Activated naive CD8-positive, alpha-beta T cell treated with anti-CD3 and anti-CD28 coated beads, Interleukin-2, amount 10 ng/mL, durations not matched to agents 7 days and 5 days (primary cell): ENCODE measurements at places on chromosomes 12 and 14. TPM values are rescaled to one million over a fixed set of nuclear protein-coding genes. Genes with fewer than 3 reads are reported as not detected.

DNA sequence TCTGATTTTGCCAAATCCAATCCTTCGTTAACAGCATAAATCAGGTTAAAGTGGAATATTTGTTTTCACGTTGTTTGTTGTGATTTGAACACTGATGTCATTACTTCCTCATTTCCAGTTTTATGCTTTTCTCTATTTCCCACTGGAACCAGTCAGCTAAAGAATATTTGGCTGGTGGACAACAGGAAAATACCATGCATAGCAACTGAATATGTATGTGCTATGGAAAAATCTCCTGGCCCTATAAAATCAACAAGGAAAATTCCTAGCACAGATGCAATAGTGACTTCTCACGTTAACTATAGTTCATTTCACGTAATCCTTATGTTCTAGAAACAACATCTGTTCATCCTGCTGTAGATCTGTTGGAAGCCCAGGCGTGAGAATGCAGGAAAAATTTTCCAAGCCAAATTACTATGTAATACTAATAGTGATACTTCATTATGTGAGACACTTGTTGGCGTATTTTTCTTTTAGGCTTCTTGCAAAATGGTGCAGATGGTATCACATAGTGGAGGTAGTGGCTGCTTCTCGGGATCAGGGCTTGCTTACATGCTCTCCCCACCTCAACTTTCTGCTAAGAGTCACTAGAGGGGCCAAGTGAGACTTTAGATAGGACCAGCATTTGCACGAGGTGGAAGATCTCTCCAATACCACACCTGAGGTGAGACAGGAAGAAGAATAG, 86.3 kb upstream of the USP44 start:
- no peak for DNase-seq

FITM1 gene
- 1.7 TPM for total RNA-seq

DNA sequence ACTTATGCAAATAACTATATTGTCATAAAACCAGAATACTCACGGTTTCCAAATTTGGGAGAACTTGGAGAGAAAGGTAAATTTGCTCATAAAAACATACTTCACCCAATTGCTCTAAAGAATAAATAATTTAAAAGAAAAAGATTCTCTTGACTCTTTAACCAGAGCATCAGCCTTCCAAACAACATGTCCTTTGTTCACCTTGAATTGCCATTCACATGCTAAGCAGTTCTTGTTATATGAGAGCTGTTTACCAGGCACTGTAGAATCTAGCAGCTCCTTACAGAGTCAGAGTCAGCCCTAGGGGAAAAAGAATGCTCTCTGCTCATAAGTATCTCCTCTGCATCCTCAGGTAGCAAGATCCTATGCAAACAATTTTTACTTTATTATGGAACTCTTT, 10.2 kb downstream of the SLCO1A2 start:
- DNase-seq, result no peak

FAM161B gene
- total RNA-seq, result 2.6 TPM

DEPDC4 gene
- 2.3 TPM for total RNA-seq

- no peak for DNase-seq
Measured at GRCh38 chr14:52987514-52987913, 36.7 kb upstream of the FERMT2 start.

DNA sequence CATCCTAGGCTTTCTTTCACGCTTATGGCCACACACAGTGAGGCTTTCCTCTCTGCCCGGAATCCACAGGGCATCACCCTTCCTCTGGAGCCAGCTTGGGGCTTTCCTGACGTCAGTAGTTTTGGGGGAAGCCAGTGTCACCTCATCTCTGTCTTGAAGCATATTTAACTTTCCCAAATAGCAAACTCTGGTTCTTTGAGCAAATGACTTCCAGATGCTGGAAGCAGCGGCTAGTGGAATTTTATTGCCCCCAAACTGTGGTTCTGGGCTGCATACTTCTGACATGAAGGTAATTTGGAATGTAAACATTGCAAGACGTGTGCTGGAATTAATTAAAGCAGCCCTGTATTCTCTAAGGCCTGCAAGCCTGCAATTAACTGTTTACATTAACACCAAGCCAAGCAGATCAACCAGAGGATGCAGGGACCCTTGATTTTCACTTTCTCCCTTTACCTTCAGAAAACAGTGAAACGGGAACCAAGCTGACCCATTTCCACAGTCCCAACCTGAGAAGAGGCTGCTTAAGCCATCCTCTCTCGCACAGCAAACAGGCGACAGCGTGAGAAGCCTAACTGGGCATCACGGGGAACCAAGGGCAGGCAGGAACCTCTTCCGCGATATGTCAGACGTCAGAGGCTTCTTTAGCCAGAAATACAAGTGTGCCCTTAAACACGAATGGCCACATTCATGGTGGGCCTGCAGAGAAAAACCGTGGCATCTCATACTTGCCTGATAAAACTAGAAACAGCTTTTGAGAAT, 258.4 kb downstream of the CACNA1C start:
- DNase-seq, result no peak

GRCh38 chr12:6551063-6551461, 4.8 kb downstream of the IFFO1 start:
- DNase-seq, result no peak

C14orf132 gene
- total RNA-seq, result 1.7 TPM

- no peak for DNase-seq
Measured at GRCh38 chr14:60087668-60088067, 4.1 kb upstream of the PCNX4 start.

CCDC85C gene
- total RNA-seq, result 11.8 TPM

- DNase-seq, result no peak
Measured at GRCh38 chr14:74658535-74659131, 46.6 kb upstream of the LTBP2 start.

RFX4 gene
- not detected for total RNA-seq

CELA1 gene
- total RNA-seq, result not detected

GRCh38 chr12:92502417-92503028, 200.3 kb upstream of the PLEKHG7 start:
- DNase-seq, result no peak

DNA sequence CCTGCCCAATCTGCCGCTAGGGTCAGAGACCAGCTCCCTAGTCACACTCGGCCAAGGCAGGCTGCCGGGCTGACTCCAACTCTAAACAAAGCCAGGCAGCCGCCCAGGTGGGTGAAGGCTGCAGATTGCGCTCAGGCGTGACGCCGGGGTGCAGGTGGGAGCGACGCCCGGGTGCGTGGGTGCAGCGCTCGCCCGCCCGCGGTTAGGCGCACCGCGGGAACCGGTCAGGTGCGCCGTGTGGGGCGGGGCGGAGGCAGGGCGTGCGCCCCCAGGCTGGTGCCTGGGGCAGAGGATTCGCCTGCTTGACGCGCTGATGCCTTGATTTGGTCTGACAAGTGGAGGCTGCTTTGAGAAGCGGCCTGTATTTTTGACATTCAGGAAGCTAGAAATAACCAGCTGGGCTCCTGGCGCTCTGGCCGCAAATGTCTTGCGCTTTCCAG, 126.7 kb upstream of the HIF1A start:
- DNase-seq, result peak; percentile 80

NFE2 gene
- not detected for total RNA-seq

DNA sequence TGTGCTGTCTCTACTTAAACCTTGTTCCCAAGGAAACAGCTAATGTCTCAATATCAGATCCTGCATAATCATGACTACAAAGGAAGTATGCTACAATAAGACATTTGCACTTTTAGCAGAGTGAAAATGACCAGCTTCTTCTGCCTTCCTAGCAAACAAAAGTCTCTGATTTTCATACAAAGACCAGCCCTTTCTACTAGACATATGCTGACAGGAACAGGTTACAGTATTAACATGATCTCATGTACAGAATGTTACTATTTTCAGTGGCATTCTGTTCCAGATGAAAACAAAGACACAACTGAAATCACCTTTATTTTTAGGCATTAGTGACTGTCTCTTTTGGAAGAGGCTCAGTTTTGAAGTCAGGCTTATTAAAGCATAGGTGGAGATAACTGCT, 228.6 kb downstream of the MED13L start:
- no peak for DNase-seq

DNA sequence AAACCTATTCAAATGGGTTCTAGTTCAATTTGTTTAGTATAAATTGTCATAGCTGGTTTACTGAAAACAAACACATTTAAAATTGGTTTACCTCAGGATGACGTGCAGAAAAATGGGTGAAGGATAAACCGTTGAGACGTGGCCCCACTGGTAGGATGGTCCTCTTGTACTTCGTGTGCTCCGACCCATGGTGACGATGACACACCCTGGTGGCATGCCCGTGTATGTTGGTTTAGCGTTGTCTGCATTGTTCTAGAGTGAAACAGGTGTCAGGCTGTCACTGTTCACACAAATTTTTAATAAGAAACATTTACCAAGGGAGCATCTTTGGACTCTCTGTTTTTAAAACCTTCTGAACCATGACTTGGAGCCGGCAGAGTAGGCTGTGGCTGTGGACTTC, 8.3 kb downstream of the CALM1 start:
- DNase-seq, result no peak

- DNase-seq, result no peak
Measured at GRCh38 chr12:124774054-124774461, 89.6 kb downstream of the SCARB1 start.

DNA sequence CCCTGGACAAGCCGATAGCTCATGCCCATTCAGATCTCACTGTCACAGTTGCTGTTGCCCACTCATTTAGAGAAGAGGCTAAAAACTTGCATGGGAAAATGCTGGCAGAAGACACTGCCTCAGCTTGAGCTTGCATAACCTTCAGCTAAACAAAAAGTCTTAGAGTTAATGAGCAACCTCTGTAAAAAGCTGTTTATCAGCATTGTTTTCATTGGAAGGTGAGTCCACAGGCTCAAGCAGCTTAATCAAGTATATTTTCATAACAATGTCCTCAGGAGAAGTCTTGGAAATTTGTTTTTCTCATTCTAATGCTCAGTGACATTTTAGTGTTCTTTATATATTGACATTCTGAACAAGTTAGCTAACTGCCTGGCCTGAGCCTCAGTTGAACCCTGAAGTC, 872.9 kb downstream of the TMTC2 start:
- DNase-seq, result no peak

- DNase-seq, result no peak
Measured at GRCh38 chr12:54463484-54463883, 9.9 kb downstream of the GTSF1 start.

DNA sequence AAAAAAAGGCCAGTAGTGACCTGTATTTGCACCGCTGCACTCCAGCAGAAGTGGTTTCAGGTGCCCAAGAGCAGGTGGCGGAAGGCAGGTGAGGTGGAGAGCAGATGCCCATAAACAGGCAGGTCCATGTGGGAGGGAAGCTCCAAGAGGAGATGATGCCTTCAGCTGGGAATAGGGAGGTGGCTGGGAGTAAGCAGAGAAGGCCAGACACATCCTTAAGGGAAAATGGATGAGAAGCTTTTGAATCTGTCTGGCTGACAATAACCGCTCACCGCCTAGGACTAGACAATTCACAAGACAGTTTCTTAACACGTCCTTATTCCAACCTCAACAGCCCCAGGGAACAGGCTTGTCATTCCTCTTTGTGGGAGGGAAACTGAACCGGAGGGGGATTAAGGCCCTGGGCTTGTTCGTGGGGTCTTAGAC, 43.9 kb upstream of the PLEKHG6 start:
- DNase-seq, result no peak

ANKS1B gene
- total RNA-seq, result not detected

DNA sequence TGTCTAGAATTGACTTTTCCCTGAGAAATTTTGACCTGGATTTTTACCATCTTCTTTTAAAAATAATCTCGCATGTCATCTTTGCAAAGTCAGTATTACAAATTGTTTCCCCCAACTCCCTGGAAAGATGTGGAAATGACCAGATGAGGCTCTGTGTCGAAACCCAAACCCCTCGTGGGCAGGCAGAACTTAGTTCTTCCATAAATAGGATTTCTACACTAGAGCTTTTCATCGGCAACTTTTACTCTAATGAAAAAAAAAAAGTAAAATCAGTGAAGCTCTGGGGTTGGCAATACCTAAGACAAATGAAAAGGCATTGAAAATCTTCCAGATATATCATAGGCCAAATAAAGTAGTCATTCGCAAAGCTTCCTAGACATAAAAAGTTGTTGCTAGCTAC, 17.0 kb downstream of the SSPN start:
- DNase-seq, result no peak

DNA sequence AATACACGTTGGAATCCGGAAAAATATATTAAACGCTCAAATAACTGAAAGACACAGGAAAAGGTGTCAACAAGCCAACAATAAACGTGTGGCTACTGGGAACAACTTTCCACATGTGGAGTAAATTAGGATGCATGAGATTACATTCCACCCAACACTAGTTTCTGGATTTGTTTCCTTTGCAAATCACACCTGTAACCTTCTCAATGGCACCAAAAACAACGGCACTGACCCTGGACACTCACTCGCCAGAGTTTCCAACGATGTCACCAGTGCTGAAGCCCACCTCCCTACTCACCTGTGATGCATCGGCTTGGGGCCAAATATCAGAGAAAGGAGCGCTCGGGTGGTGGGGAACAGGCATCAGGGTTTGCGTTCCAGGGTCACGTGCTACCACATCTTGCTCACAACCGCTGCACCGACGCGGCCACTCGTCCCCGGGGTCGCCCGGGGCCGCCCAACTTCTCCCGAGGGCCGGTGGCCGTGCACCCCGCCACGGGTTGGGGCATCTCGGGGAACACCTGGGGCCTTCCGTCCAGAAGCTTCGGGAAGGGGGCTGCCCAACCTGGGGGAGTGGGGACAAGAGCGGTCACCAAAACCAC, 629 bp downstream of the PRDM4 start:
- DNase-seq, result peak; percentile 64

- no peak for DNase-seq
Measured at GRCh38 chr14:100810435-100810834, 15.5 kb upstream of the MEG3 start.

KLHDC1 gene
- 4.6 TPM for total RNA-seq

GRCh38 chr14:92729634-92730358, 18.6 kb downstream of the LGMN start:
- no peak for DNase-seq

- DNase-seq, result no peak
Measured at GRCh38 chr12:57896115-57896433, 45.3 kb upstream of the ATP23 start.

SLCO1B1 gene
- not detected for total RNA-seq
